ENCODE measurements at places on chromosomes 6 and 20.

DNA sequence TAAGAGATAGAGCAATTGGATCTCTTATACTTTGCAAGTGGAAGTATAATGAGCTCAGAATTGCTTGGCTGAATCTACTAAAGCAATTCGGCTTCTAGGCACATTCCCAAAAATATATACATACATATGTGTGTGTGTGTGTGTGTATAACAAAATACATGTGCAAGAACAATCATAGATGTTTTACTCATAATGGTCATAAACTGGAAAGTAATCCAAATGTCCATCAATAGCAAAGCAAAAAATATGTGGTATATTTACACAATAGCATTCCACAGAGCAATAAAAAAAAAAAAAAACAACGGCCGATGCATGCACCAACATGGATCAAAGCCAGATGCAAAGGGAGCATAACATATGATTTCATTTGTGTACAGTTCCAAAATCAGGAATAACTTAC lies 707.9 kb downstream of the RFPL4B start:
- no peak for DNase-seq

- DNase-seq: no peak
These were observed 91.9 kb downstream of the FOXA2 start for GRCh38 chr20:22492497-22492896.

DNA sequence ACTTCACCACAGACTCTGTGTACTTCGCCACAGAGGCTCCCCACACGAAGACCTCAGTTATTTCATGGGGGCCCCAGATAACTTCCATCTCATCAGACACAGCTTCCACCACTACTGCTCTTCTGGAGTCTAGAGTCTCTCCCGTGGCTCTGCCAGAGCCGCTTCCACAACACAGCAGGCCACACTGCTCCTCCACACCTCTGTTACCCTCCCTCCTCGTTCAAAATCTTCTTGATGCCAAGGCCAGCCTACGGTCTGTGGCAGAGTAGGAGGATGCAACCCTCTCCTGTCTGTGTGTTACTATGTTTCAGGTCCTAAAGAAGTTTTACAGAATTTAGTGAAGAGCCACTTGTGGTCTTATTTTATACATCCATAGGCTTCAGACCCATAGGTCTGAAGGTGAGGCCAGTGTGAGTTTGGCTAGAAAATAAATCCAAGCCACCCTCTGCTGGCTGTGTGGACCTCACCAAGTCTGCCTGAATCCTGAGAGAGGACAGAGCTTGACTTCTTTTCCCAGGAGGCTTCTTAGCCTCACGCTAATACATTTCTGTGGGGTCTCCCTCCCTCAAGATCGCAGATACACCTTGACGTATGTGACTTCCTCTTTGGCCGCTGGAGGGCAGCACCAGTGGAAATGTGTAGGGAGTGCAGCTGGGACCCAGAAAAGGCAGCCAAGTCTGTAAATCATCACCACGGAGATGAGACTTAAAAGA lies 197.7 kb downstream of the FAXC start:
- DNase-seq: no peak

- DNase-seq: no peak
These were observed 16.4 kb downstream of the RBM38 start for GRCh38 chr20:57407541-57407956.

Data from stimulated activated CD8-positive, alpha-beta memory T cell treated with anti-CD3 and anti-CD28 coated beads, Interleukin-4, amount 100 ng/mL, for 4 hours (primary cell).